PC-3 (cell line): ENCODE measurements at places on chromosomes 12 and 14. TPM values are rescaled to one million over a fixed set of nuclear protein-coding genes. Genes with fewer than 3 reads are reported as not detected.
A peak's percentile ranks its signal among the peaks of the same experiment; 100 is the strongest.

Gene CD9
- 153 and 174 TPM in 2 replicates for total RNA-seq

Gene LRTM2
- total RNA-seq = not detected in 2 replicates

Gene FKBP3
- 48.0 and 53.7 TPM in 2 replicates for total RNA-seq

Gene CYP46A1
- 0.52 and 1.2 TPM in 2 replicates for total RNA-seq

DNA sequence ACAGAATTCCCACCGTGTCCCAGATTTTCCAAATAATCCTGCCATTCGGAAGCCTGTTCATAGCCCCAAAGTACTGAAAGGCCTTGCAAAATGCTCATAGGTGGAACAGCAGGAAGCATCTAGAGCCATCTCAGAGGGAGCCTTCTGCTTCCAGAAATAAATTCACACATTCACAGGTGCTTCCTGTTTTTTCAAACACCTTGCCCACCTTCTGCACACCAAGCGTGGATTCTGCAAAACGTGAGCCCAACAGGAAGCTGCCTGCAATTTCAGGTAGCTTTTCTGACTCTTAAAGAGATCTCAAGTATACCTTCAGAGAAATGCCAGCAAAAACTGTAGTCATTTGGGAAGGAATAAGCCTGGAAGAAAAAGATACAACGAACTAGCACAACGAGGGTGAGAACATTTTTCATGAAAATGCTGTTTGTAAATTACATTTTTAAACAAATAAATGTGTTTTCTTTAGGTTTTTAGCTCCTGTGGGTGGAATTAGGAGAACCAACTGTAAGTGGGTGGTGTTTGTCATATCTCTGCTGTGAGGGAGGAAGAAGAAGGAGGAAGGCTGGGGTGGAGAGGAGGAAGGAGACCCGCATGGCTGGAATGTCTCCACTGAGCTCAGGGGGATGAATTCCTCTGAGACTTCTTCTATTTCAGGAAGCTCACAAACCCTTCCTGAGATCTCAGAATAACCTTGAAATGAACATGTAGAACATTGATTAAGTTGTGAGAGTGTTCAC lies at the start of gene IFNG-AS1:
IFNG-AS1 (plus strand) TSS at position 264 of the 737 bp plus-strand sequence.
- no peak for DNase-seq

GRCh38 chr12:3795492-3796133 lies 42.7 kb upstream of the CRACR2A start:
- no peak for DNase-seq

DNA sequence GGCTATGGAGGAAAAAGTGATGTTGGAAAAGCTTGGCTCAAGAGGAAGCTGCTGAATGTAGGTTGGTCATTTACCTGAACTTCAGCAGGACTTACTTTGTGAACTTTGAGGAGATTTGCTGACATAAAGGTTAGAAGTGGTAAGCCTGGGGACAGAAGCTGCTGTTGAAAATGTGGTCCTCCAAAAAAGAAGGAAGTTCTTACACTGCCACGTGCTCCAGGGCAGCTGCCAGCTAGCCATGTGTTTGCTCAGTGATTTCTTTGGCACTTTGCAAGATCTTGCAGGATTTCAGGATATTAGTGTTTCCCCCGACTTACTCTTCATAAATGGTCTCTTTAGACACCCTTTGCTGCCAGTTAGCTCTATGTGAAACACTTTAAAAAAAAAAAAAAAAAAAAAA lies 14.8 kb upstream of the DYRK2 start:
- no peak for DNase-seq

DNA sequence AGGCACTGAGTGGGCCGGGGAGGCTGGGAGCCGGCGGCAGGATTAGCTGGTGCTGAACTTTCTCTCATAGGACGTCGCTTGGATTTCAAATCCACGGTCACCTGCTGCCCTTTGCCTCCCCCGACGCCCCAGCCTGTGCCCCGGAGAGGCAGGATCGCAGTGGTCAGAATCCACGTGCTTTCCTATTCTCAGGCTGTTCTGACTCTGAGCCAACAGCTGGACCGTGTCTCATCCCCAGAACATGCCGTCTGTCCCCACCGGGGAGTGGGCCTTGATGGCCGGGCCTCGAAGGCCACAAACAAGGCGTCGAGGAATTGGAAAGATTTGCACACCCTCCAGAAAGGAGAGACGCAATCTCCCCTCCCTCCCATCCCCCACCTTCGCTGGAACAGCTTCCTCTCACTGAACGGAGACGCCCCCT lies 18.5 kb upstream of the MLXIP start:
- DNase-seq = no peak

DNA sequence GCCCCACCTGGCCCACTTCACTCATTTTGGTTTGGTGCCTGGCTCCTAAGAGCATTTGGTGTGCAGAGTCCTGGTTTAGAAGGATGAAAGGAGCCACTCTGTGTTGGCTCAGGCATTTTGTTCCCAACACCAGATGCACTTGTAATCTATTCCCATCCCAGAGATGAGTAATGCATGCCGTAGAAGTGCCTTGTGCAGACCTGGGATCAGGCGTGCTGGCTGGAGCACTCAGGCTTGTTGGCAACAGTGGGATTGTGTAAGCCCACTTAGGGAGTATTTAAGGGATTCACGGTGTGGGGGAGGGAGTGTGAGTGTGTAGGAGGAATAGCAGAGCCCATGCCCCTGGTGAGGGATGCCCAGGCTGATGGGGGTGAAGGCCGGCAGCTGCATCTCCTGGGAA lies 501.5 kb upstream of the TBX3 start:
- DNase-seq = no peak

DNA sequence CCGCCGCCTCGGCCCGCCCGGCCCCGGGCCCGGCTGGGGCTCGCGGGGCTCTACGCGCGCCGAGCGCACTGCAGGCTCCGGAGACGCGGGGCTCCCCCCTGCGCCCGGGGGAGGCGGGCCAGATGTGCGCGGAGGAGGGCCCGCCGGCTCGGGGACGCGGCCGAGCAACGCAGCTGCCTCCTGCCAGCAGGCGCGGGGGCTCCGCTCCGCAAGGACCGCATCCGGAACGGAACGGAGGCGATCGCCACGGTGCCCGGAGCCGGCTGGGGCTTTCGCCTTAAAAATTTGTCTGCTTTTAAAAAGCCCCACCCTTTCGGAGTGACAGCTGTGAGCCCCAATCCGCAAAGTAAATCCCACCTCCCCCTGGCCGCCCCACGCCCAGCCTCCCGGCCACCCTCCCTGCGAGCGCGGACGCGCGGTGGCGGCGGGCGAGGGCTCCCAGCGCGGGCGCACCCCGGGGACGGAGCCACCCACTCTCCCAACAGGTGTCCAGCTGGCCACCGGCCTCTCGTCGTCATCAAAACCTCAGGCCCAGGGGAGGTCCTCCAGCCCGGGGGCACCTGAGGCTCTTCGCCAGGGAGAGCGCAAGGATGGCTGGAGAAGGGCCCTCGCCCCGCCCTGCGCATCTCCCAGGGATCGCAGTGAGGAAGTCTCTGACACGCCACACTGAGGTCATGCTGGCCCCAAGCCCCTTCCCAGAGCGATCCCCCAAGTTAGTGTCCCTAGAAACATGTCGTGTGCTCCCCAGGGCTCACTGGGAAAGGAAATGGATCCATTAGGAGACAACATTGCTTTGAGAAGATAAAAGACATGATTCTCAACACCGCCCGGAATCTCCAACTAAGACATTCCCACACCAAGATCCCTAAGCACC lies at the start of gene TMEM132D:
TMEM132D (minus strand) TSS at position 70 of the 874 bp plus-strand sequence.
- DNase-seq = no peak

DNA sequence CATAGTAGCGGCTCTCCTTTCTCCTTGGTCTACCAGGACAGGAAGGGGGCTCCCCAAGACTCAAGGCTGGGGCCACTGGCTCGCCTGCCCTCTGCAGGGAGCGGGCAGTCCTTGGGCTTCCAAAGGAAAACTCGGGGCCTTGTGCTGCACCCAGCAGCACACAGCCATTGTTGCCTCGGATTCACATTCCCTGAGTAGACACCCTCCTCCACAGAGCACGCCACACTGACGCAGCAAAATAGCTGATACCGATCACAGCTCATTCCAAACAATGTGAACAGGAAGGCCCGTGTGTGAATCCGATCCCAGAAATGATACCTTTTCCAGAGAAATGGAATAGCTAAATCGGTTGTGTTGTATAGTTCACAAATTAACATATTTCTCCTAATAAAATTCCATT lies 65.1 kb upstream of the DYNC1H1 start:
- DNase-seq = no peak

GRCh38 chr12:82359115-82359478 lies 768 bp downstream of the METTL25 start:
- DNase-seq = no peak

DNA sequence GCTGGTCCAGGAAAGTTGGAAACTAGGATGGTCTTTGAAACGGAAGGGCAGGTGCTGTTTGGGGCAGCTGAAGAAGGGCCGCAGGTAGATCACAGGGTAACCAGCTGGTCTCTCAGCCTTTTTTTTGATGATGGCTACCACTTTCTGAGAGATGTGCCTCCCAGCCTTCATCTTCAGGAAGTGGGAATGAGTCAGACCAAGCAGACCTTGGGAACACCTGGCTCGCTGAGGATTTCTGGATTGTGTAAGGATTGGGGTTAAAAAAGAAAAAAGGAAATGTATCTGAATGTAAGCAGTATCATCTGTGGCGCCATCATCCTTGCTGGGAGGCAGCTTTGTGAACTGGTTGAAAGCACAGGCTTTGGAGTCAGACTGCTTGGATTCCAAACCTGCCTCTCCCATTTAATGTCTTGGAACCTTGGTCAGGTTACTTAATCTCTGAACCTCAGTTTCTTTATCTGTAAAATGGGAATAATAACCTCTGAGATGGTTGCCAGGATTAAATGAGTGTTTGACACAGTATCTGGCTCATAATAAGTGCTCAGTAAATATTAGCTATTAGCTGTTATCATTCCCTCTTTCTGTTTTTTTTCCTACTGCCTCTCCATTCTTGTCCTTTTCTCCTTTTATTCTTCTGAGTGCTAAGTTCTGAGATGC lies 1.7 kb downstream of the PRPF40B start:
- peak; percentile 84 for DNase-seq

- DNase-seq = no peak
These were observed 55.7 kb downstream of the PCNX1 start for GRCh38 chr14:70962935-70963334.

- no peak for DNase-seq
These were observed 188.2 kb downstream of the CACNA1C start for GRCh38 chr12:2240984-2241383.

DNA sequence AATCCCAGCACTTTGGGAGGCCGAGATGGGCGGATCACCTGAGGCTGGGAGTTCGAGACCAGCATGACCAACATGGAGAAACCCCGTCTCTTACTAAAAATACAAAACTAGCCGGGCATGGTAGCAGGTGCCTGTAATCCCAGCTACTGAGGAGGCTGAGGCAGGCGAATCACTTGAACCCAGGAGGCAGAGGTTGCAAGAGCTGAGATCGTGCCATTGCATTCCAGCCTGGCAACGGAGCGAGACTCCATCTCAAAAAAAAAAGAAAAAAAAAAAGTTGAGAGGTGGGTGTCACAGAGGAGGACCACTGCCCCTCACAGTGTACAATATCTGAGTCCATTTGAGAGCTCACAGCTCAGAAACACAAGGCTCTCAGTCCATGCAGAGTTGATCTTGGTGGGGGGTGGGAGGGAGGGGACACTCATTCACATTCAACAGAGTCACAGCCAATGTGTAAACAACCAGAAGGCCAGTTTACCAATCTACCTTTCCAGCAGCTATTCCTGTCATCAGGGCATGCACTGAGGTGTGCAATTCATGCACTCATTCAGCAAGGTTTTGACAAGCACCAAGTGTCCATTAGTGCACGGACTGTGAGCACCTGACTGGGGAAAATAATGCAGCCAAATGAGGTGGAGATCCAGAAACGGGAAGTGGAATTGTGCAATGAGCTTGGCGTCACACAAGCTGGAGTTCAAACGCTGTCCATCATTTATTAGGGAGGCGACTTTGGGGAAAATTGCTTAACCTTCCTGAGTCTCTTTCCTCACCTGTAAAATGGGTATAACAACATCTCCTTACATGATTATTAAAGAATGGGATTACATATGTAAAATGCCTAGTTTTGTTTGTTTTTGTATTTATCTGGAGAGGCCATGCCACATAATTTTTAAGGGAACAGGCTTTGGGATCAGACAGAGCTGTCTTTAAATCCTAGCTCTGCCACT lies 4.4 kb upstream of the EIF5 start:
- no peak for DNase-seq

DNA sequence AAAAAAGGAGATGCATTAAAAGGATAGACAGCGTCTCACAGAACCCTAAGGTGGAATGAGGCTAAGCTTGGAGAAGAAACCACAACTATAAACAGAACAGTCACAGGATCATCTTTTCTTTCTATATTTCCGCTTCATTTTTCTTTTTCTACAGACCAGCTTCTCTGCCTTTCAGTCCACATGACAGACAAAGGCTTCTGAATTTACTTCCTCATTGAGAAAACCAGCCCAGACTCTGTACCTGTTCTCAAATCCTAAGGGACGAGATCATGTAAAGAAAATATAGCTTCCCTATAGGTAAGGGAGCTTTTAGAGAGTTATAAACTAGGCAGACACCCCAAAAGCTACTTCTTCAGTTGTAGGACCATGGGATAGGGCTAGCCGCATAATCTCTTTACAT lies 17.4 kb downstream of the SGPP1 start:
- no peak for DNase-seq

GRCh38 chr12:40248585-40249297 lies 23.9 kb downstream of the LRRK2 start:
- peak; percentile 53 for DNase-seq

DNA sequence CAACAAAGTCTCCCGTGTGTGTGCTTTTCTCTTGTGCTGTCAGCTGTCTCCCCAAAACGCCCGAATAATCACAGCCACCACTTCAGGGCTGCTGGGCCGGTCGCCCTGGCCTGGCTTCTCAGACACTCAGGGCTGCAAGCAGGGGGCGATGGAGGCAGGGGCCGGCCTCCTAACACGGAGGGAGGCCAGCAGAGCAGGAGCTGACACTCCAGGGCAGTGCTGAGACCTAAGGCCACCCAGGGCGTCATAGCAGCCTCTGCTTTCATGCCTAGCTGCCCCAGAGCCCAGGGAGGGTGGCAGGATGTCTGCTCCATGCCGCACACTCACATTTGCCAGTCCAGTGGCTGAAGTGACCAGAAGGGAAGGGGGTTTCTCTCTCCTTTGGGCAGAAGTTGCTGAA lies 25.6 kb downstream of the STX2 start:
- no peak for DNase-seq

GRCh38 chr14:69246331-69246730 lies 13.6 kb upstream of the GALNT16 start:
- DNase-seq = no peak

GRCh38 chr14:77593501-77593961 lies 22.9 kb downstream of the SPTLC2 start:
- DNase-seq = peak; percentile 82

- no peak for DNase-seq
These were observed 94.2 kb upstream of the SSTR1 start for GRCh38 chr14:38113546-38113945.
